ENCODE measurements at places on chromosomes 6 and 20.

DNA sequence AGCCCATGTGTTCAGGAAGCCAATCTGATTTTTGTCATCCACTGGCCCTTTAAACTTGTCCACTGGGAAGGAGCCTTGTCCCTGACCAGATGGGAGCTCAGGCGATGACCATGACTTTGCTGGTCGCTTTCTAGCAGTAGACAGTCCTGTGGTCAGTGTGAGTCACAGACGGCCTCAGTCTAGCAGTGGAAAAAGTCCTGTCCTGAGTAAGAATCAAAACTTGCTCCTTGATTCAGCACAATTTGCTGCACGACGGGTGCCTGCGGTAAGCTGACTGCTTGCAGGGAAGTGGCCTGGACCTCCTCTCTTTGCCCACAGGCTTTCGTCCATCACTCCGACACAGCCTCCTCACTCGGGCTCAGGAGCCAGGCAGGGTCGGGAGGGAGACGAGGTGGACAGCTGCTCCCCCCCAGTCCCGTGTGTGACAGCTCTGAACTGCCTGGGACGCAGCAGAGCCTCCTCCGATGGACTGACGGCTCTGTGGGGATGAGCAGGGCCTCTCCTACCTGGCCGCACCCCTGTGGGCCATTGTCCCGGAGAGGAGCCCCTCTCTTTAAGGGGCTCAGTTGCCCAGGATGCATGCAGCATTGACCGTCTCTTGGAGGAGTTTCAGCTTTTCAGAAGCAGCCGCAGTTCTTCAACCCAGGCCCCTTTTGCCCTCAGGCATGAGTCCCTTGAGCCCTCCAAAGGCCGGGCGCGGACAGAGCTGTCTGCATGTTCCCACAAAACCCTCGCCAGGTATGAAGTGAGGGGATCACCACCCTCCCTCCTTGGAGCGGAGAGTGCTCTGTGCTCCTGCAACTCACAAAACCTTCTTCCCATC lies 209.2 kb downstream of the ANKRD60 start:
- DNase-seq = no peak

- no peak for DNase-seq
Measured at GRCh38 chr20:59035381-59035780, 3.2 kb upstream of the ATP5F1E start.

- DNase-seq = no peak
Measured at GRCh38 chr6:111566222-111566734, 39.4 kb downstream of the TRAF3IP2 start.

DNA sequence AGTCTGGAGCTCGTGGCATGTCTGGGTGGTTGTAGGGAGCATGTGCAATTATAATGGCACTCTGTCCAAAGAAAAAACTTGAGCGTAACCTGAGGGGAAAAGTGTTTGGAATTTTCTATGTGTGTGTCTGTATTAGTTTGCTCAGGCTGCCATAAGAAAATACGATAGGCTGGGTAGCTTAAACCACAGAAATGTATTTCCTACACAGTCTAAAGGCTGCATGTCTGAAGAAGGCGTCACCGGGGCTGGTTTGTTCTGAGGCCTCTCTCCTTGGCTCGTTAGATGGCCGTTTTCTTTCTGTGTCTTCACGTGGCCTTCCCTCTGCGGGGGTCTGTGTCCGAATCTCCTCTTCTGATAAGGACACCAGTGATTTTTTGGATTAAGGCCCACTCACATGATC lies 59.0 kb downstream of the IGF2R start:
- DNase-seq = no peak
